ENCODE measurements at places on chromosomes 12 and 14.

- no peak for DNase-seq
Measured at GRCh38 chr12:64522807-64523206, 70.9 kb downstream of the TBK1 start.

DNA sequence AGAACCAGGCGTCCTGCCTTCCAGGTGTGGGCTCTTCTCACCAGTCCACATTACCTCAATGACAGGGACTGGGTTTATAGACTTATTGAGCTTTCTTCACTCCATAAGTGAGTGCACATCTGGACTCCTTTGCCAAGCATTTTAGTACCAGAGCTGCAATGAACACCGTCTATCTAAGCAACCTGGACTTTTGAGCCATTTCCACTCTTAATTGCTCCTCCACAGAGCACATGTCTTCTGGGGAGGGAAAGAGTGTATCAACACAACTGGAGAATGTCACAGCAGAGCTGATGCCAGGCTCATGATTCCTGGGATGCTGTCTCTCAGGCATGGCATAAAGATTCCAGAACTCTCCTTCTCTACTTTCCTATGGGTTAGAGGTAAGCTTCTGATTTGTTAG lies 43.0 kb upstream of the BDKRB2 start:
- DNase-seq, result no peak

- DNase-seq, result no peak
Measured at GRCh38 chr12:69527506-69528272, 57.5 kb downstream of the FRS2 start.

- no peak for DNase-seq
Measured at GRCh38 chr12:93402333-93403311, 24.9 kb downstream of the NUDT4 start.

GRCh38 chr12:591167-592023 lies 71.8 kb downstream of the NINJ2 start:
- peak; percentile 41 for DNase-seq

DNA sequence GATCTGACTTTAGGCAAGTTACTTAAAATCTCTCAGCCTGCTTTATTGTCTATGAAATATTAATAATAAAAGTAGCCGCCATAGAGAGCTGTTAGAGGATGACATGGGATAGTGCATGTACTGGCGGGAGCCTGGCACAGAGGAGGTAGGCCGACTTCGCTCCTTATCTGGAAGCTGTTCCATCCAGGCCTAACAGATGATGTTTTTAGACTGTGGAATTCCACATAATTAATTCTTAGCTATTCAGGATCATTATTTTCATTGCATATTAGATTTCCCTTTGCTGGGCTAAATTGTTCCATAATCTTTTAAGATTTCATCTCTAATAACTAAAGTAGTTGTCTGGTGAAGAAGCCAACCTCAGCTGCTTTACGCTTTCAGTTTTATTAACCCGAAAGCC lies 30.8 kb downstream of the CNTN1 start:
- no peak for DNase-seq

- no peak for DNase-seq
Measured at GRCh38 chr12:3122841-3123678, 45.9 kb downstream of the TSPAN9 start.

- no peak for DNase-seq
Measured at GRCh38 chr12:64577046-64577445, 33.2 kb upstream of the RASSF3 start.

GRCh38 chr14:61462566-61463193 lies 141.3 kb downstream of the PRKCH start:
- DNase-seq, result peak; percentile 100

- no peak for DNase-seq
Measured at GRCh38 chr12:57491393-57492280, 3.8 kb downstream of the MARS1 start.

DNA sequence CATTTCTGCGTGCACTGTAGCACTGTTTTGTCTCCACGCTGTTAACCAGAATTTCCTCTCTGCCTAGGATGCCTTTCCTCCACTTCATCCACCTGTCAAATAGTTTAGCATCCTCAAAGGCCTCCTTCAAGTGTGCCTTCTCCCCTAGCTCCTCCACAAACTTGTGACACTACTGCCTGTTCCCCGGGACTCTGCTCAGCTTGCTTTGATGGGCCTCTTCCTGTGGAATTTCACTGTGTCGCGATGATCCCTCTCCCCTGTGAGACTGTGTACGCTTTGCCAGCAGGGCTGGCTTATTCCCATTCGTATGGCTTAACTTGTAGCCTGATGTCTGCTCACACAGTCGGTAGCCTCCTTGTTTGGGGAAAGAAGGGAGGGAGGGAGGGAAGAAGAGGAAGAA lies 426.8 kb downstream of the VRK1 start:
- no peak for DNase-seq

- no peak for DNase-seq
Measured at GRCh38 chr14:59067127-59067894, 121.2 kb upstream of the DAAM1 start.

DNA sequence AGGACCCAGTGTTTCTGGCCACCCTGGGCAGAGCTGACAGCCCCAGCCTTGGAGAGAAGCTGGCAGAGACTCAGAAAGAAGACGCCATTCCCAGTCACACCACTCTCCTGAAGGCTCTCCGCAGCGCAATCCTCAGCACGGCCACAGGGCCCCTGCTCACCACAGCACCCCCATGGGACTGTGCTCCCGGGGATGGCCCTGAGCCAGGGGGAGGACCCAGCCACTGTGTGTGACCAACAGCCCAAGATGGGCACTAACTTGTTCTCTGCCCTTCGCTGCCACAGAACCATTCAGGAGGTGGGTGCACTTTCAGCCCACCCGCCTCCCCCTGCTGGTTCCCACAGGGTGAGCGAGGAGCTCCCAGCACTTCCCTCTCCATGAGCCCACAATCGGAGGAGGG lies 57.1 kb downstream of the CCNK start:
- DNase-seq, result no peak

DNA sequence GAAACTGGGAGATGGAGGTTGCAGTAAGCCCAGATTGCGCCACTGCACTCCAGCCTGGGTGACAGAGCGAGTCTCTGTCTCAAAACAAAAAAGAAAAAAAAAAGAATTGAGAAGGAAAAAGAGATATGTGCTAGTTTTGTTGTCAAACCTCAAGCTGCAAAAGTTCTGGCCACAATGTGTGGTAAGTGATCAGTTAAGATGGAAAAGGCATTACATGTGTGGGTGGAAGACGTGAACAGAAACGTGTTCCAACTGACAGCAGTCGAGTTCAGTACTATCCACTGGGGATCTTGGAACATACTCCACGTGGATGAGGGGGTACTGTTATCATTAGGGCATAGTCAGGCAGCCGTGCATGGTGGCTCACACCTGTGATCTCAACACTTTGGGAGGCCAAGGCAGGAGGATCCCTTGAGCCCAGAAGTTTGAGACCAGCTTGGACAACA lies 17.3 kb downstream of the GPR68 start:
- DNase-seq, result no peak

DNA sequence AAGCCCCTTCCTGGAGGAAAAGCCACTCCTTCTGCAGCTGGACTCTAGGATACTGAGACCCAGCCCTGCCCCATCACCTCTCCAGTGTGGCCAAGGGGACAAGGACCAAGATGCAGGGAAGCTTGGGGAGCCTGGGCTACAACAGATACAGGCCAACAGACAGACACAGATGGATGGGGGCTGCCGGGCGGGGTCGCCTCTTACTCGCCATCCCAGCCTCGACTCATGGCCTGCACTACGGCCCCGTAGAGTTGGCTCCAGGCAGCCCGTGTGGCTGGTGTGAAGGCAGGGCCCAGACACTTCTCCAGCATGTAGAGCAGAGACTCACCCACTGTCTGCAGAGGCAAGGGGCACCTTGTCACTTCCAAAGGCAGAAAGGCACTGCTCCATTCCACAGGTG lies 4.7 kb downstream of the NGB start:
- no peak for DNase-seq

- DNase-seq, result no peak
Measured at GRCh38 chr14:30389134-30389876, 169.7 kb upstream of the G2E3 start.

- DNase-seq, result no peak
Measured at GRCh38 chr12:31363416-31363809, 37.5 kb upstream of the SINHCAF start.

DNA sequence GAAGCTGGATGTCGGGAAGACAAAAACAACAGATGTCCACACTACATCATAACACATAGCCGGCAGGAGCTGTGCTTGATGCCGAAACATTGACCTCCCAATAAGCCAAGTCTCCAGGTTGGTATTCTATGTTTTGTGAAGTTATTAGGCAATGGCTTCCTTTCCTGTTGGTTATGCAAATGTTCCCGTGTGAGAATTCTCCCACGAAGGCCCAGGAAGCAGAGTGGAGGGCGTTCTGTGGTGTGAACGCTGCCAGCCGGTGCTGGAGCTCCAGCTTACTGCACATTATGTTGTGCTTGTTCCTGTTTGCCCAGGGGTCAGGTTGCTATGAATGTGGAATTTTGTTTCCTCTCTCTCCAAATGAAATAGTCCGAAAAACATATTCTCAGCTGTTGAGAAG lies 156.4 kb upstream of the HMGA2 start:
- no peak for DNase-seq

- DNase-seq, result no peak
Measured at GRCh38 chr12:113194971-113195391, 9.5 kb downstream of the RITA1 start.

- DNase-seq, result no peak
Measured at GRCh38 chr12:55043542-55043941, 23.8 kb downstream of the NEUROD4 start.

Measured in NCI-H524 treated with DMSO at 0.1 percent for 48 hours (cell line).